ENCODE measurements at places on chromosomes 4 and X.

DNA sequence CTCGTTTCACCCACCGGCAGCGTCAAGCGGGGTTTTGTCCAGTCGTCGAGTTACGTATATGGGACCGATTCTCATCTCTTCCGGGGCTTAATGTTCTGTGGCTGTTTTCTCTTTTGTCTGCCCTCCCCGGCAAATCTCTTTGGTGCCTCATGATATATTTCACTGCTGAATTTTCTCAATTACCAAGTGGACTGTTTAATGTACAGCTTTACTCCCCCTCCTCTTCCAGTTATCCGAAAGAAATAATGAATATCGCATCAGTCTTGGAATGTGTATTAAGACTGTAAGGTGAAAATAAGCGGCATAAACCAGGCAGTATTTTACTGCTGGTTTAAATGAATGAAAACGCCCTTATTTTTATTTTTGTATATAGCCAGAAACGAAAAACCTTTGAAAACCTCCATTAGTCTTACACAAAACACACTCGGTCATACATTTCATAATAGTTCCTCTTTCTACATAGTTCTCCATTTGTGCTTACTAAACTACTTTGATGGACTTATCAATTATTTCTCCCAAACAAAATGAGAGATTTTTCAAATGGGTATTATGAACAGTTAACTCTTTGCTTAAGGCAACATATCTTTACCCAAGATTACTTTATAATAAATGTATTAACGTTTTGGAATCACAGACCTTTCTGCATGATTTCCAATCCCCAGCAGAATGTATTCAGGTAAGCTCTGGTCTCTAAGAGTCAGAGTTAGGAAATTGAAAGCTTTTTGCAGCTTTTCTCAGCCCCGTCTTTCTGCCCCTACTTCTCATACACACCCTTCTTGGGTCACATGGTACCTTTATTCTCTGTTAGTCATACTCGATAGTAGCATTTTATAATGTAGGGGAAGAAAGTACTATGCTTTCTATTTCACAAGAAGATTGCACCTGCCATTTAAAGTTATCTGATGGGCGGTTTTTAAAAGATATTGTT lies 979 bp downstream of the RP2 start:
- DNase-seq, result no peak

DNA sequence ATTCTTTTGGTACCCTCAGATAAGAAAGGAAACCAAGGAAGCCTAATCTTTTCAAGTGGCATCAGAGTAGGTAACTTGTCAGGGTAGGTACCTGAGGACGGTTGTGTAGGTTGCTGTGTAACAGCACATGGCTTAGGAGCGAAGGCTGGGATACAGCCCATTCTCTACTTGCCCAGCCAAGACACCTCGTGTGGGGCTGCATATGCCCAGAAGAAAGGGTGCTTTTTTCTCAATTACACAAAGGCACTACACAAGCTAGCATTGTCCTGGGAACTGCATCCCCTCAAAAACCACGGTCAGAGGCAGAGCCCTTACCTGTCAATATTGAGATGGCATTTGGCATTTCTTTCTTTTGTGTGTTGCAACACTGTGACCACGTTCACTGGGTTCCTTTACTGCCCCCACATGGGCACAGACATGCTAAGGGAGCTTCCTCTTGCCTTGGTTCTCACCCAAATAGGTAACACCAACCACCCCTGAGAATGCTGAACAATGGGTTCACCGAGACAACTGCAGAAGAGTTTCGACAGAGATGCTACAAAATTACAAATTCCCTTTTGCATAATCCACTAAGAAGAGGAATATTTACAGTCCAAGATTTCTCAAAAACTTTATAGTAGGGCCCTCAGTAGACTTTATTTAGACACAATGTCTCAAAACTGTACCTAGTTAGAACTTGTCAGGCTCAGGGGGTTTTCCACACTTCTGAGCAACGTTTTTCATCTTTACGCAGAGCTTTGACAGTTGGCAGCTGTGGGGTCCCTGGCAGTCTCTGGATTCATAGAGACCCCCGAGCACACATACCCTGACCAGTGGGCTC lies 35.8 kb upstream of the TNIP3 start:
- peak; percentile 6 for DNase-seq

DNA sequence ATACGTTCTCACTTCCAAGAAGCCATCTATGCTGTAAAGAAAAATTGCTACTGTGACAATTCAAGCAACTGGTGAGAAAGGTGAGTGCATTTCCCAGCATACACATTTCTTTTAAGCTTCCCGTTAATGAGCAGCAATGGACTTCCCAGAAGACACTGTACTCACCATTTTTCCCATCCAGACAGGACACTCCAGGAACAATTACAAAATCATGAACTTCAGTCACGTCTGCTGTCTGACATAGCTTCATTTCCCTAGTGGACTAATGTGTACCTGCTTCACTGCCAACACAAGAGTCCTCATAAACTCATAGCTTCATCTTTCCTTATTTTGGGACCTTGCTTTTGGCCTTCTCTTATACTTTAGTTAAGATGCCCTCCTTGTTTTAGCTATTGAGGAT lies 156.9 kb downstream of the ENOX2 start:
- DNase-seq, result no peak

DNA sequence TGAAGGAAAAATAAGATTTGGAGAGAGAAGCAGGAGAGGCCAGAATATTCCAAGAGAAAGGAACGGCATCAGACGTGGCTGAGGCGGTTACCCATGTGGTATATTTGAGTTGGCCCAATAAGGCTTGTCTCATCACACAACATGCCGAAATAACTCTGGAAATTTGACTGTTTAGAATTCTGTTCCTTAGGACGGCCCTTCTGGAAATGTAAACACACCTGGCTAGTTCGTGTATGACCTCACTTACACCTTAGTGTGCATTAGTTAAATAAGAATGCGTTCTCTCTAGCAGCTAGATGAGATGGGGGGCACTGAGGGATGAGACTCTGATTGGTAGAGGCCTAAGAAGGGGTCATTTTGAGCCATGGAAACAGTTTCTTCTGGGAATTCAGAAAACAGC lies 33.2 kb upstream of the PLAC1 start:
- no peak for DNase-seq

DNA sequence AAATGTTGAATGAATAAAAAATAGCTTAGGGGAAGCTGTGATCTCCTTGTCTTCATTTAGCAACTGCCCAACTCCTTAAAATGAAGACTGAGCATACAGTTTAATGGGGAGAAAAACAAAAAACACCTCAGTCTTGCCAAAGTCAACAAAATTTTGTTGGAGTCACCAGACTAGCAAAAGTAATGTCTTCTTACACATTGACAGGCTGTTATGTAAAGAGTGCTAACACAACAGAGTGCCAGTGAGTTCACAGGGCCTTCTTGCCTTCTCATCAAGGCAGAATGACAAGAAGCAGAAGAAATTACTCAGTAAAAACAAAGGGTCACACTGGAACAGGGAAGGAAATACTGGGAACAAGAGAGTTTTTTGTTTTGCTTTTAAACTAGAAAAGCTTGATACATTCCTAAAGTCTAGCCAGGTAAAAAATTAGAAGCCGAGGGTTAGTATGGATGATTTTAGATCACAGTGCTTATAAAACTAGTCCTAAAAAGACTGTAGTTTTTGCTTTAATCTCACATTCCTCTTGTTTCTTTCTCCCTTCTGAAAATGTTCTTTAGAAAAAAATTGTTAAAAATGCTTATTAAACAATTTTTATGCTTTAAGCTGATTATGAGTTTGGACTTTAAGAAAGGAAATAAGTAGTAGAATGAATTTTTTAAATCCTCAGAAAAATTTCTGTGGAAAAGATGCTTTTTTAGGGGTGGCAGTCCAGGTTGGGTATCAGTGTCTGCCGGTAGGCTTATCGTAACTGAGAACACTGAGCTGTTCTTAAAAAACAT lies 38.7 kb upstream of the FRAS1 start:
- no peak for DNase-seq

- DNase-seq, result no peak
These were observed 155.8 kb upstream of the CT83 start for GRCh38 chrX:116618546-116618945.

GRCh38 chrX:57137501-57137900 lies 304 bp upstream of the SPIN2A start:
- no peak for DNase-seq

DNA sequence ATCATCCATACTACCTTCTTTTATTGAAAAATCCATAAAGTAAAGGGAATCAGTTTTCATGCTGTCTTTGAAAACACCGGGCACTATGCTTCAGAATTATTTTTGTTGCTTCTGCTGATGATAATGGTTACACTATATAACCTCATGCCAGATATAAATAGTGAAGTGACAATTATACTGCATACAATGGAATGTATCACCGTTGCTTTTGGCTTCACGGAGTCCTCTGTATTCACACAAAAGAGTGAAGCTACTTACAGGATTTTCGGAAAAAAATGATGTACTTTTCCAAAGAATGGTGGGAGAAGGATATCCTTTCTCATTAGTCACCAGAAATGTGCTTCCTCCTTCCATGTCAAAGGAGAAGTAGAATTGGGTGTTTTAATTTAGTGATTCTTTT lies 159.1 kb upstream of the PITX2 start:
- no peak for DNase-seq

- no peak for DNase-seq
These were observed 8.8 kb upstream of the PIGA start for GRCh38 chrX:15344106-15344505.

DNA sequence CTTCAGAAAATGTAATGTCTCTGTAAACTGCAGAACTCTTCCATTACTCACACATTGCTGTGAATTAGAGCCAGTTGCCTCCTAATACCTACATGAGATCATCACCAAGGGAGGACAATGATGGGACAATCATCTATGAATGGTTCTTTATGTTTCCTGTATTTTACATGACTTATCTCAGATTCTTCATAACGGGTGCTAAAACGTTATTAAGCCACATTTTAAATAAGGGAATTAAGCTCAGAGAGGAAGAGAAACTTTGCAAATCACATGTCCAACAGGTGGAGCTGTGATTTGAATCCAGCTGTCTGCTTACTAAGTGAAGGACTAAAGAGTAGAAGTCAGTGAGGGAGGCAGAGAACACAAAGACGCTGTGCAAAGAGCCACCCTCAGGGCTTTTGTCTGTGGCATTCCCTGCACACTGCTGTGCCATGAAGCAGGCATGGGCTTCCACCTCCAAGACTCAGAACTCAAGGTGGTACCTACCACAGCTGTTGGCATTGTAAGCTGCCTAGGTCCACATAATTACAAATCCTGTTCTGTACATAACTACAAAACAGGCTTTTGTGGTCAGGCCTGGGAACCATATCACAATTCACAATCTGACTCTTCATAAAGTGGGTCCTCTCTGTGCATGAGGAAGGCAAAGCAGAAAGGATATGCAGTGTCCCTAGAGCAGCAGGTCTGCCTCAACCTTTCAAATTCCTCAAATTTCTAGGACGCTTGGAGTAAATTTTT lies 12.8 kb downstream of the TBC1D9 start:
- DNase-seq, result no peak

- no peak for DNase-seq
These were observed 941.2 kb upstream of the TENM3 start for GRCh38 chr4:181301735-181302710.

DNA sequence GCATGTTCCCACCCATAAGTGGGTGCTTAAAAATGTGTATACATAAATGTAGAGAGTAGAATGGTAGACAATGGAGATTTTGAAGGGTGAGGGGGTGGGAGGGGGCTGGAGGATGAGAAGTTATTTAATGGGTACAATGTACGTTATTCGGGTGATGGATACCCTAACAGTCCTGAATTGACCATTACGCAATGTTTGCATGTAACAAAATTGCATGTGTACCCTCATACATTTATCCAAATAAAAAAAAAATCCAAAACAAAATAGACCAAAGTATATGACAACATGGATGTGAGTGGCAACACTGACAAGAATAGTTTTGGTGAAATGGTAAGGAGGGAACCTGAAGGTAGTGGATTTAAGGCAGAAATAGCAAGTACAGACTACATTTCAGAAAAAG lies 63.7 kb downstream of the LARP7 start:
- no peak for DNase-seq

DNA sequence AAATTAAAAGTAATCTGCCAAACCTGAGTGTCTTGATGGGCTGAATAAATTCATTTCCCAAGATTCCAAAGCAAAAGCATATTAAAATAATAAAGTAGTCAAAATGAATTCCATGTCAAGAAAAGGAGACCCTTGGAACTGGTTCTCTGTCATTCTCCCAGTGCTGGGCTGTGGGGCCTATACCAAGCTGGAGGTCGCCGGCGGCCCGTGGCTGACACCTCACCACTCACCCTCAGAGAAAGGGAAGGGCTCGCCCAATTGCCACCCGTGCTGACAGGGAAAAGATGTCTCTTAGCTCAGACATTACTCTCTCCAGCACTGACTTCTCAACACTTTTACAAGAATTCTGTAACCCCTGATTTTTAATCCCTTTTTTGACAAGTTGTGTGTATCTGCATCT lies 51.7 kb downstream of the GATB start:
- no peak for DNase-seq

GRCh38 chr4:1843852-1844251 lies 12.1 kb downstream of the LETM1 start:
- DNase-seq, result no peak

- no peak for DNase-seq
These were observed 667.7 kb upstream of the SLIT2 start for GRCh38 chr4:19583827-19584569.
